ENCODE measurements at places on chromosomes 5 and 9.

DNA sequence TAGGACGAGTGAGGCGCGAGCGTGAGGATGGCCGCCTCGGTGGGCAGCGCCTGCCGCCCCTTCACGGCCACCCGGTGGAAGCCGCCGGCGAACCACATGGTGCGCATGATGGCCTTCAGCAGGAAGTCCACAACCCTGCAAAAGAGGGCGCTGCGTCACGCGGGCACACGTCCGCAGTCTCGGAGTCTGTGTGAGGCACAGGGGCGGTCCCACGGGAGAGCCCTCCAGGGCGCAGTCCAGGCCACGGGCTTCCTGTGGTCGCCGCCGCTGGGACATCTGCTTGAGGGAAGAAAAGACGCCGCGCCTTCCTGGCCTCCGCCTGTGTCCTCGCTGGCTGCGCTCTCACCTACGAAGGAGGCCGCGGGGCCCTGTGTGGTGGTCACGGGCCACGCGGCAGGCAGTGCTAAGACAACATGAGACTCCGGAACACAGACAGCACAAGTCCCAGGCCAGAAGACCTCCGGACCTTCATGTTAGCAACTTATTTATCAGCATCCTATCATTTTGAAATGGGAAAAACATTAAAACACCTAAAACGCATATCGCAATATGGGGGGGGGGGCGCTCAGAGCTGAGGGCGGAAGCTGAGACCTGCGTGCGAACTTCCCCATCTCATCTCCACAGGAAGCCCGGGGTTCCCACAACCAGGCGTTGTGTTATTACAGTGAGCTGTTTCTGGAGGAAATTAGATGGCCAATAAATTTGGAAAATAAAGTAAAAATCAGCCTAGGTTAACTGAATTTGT lies 28.8 kb downstream of the LPCAT1 start:
- DNase-seq: peak; percentile 12

- DNase-seq: peak; percentile 75
These were observed 2.9 kb downstream of the DNAJB5 start for GRCh38 chr9:34992376-34992951.

DNA sequence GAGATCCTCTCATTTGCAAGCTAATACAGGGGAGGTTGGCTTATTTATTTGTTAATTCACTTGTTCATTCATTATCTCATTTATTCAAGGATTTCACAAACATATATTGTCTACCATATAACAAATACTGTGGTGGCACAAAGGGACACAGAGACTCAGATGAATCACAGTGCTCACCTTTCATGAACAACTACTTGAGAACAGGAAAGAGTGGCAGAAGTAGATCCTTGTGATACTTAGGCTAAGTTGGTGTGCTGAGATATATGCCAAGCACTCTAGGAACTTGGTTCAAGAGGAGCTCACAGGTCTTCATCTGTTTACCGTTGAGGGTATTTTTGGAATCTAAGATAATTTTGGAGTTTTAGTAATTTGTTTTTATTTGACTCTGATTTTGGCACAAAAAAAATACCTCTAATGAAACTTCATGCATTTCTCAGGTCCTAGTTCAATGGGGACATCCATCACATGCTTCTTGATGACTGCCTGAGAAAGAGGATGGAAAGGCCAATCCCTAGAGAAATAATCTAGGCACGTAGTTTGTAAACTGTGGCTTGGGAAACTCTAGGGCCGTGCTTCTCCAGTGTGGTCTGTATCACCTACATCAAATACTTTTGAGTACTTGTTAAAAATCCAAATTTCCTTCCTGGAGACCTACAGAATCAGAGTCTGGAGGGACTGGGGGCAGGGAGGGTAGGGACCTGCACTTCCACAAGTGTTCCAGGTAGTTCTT lies 113.3 kb downstream of the OSTF1 start:
- no peak for DNase-seq

- no peak for DNase-seq
These were observed 553.1 kb downstream of the LRRC70 start for GRCh38 chr5:63131626-63132285.

DNA sequence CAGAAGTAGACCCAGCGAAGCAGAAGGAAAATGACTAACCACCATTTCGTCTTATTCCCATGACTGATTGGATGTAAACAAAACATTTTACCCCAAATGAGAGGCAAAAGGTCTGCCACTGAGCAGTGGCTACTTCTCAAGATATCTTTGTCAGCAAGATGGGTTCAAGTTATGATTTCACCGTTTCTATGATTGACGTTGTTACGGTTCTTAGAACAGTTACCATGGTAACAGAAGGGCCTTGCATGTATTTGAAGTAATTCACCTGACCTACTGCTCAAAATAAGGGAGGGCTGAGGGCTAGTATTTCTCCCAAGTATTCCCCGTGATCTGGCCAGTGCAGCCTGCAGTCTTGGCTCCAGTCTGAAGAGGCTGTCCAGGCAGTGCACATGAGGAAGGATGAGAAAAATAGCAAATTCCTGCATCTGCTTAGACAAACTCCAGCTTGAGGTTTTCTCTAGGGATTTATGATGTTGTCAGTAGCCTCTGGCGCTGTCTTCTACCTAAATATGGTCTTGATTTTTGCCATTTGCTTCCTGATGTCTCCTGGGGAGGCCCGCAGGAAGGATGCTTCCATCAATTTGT lies 372.7 kb downstream of the TMEM38B start:
- no peak for DNase-seq

DNA sequence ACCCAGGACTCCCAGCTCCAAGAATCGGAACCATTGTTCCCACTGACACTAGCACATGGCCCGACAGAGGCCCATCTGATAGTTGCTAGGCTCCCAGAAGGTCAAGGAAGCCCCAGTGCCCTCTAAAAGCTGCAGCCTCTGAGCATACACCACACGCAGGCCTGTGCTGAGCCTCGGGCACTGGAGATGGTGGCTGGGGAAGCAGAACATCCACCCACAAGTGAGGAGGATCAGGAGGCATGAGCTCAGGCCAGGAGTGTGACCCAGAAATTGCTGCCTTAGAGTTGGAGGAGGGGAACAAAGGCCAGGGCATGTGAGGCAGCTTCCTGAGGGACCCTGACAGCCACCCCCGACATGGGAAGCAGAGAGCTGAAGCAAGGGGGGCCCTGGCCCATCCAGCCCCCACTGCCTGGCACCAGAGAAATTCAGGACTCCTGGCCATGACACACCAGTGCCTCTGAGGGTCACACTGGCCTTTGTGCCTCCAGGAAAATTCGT lies 21.4 kb downstream of the IPPK start:
- no peak for DNase-seq

Measured in activated CD4-positive, alpha-beta T cell treated with anti-CD3 and anti-CD28 coated beads for 4 hours (primary cell).